ENCODE measurements at places on chromosomes 3 and 15.

DNA sequence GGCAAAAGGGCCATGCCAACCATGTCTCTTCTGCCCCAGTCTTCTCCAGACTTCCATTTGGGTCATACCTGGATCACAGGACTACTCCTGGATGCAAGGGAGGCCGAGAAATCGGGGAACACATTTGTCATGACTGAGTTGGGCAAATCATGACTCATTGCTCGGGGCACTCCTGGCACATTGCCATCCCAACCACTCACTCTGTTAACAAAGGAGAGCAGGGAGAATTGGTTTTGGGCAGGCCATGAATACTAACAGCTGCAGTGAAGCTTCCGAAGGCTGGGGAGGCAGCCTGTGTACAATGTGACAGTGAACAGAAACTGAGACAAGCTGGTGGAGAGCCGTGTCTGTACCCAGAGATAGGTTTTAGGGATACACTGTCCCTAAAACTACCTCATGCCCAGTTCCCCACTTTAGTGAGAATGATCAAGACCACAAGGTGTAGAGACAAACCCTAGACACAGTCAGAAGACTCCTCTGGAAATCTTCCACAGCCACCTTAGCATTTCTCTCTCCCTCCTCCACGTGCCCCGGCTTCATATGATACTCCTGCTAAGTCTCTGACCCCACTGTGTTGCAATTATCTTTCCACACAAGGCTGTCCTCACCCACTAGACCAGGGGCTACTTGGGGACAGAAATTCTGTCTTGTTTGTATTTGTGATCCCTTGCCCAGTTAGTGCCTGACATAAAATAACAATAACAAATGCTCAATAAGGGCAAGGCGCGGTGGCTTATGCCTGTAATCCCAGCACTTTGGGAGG, 10.5 kb upstream of the BUB1B start:
- peak; percentile 65 for DNase-seq

- no peak for DNase-seq
These were observed 100.4 kb upstream of the HES1 start for GRCh38 chr3:194035406-194036138.

DNA sequence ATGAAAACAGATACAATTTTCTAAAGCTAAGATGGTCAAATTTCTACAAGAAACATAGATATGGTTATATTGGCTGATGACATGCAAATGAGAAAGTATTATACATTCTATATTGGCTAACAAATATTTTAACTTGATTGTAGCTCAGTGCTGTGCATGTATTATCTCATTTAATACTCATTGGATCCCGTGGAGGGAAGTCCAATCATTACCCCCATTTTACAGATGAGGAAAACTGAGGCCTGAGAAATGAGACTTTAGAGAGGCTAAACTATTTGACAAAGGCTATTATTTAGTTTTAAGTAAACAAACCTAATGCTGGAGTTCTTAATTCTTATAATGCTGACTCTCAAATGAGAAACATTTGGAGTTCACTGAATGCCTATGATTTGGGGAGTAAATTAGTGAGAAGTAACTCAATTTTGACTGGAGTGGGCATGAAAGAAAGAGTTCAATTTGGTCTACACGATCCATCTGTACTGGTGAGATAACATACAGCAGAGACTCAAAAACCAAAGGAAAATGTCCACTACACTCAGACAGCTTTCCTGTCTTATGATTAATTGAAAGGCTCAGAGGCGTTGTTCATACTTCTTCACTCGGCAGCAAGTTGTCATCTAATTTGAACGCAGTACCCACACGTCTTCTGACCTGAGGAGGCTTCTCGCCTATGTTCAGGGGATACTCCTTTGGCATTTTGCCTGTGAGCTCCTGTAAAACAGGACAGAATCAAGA, 72.2 kb upstream of the LMOD3 start:
- no peak for DNase-seq

DNA sequence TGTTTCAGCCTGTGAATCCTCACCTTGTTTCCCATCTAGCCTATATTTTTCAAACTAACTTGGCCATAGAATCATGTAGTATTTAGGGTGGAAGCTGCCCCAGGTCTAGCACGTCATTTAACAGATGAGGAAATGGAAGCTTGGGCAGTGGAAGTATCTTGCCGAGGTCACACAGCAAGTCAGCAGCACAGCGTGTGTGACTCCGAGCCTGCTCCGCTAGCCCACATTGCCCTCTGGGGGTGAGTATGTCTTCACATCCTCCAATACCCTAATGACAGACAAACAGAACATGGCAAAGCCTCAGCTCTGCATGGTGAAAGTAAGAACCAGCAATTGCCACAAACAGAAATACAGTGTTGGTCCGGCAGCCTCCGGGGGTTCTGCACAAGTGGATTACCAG, 2.2 kb upstream of the CCR5 start:
- no peak for DNase-seq

Measured in ACHN (cell line).